ENCODE measurements at places on chromosomes 7 and 10. TPM values are rescaled to one million over a fixed set of nuclear protein-coding genes. Genes with fewer than 3 reads are reported as not detected.

GRCh38 chr7:15580604-15581351 lies 19.0 kb upstream of the AGMO start:
- H3K4me1 ChIP-seq, result no peaks in the 10 kb centered on the region
- H3K27ac ChIP-seq, result no peak overlapping the region
- no peaks in the 10 kb centered on the region for H3K36me3 ChIP-seq

GRCh38 chr7:36749282-36749960 lies 25.1 kb upstream of the AOAH start:
- no peaks in the 10 kb centered on the region for H3K27me3 ChIP-seq
- no peak for DNase-seq
- no peaks in the 10 kb centered on the region for H3K4me1 ChIP-seq
- H3K4me3 ChIP-seq, result no peak overlapping the region
- no peak overlapping the region for H3K27ac ChIP-seq

DNA sequence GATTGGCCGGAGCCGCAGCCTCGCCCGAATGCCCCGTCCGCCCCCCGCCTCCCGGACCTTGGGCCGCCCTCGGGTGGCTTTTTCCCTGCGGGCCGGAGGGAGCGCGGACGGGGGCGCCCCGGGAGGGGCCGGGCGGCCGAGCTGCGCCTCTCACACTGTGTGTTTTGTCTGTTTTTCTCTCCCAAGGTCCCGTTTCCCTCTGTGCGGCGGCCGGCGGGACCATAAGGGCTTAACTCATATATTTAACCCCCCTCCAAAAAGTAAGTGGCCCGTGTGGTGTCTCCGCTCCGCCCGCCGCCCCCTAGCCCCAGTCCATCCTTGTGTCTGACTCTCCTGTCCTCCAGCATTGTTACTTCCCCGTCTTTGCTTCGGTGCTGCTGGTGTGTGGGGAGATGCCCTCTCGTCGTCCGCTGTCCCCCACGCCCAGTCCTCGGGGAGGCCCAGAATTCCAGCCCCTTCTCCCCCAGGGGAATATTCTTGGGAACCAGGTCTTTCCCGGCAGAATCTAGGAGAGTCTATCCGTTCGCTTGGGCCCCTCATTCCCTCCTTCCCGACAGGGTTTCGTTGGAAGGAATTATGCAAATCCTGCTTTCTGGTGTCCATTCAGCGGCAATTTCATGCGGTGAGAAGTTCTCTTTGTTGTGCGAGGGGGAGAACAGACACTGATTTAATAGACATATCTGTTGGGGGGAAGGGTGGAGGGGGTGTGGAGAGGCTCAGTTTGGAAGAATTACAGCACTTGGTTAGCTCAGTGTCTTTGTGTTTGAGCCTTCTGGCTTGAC lies 1.3 kb downstream of the LCOR start:
- H3K4me3 ChIP-seq, result peak overlapping the region; percentile 58
- H3K36me3 ChIP-seq, result no peaks in the 10 kb centered on the region
- peak overlapping the region; percentile 46 for H3K27ac ChIP-seq
- peaks cover 46% of the 10 kb centered on the region for H3K4me1 ChIP-seq
- DNase-seq, result peak; percentile 14

GRCh38 chr7:40641701-40642100 lies 506.9 kb downstream of the SUGCT start:
- no peaks in the 10 kb centered on the region for H3K4me1 ChIP-seq
- no peaks in the 10 kb centered on the region for H3K36me3 ChIP-seq
- no peak for DNase-seq
- no peaks in the 10 kb centered on the region for H3K27me3 ChIP-seq
- no peak overlapping the region for H3K4me3 ChIP-seq

The CBX3 gene
- 293 TPM for total RNA-seq

- H3K4me3 ChIP-seq, result no peak overlapping the region
- H3K27ac ChIP-seq, result no peak overlapping the region
- no peaks in the 10 kb centered on the region for H3K4me1 ChIP-seq
- no peak for DNase-seq
- H3K27me3 ChIP-seq, result no peaks in the 10 kb centered on the region
These were observed 232.2 kb upstream of the NPSR1 start for GRCh38 chr7:34425631-34426384.

DNA sequence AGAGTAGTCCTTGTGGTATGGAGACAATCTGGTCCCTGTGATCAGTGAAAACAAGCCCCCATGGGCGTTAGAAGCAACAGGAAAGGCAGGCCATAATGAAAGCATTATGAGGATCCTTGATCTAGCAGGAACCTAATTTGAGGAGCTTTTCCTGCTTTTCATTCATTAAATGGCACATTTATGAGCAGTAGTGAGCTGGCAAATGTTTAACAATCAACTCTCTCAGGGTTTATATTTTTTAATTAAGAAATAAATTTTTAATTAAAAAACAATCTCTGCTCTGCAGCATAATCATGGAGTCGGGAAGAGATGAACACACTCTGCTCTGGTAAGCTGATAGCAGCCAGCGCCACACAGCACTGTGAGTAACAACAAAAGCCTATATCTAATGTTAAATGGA lies 11.3 kb upstream of the NEBL start:
- no peaks in the 10 kb centered on the region for H3K27me3 ChIP-seq
- H3K27ac ChIP-seq, result no peak overlapping the region
- DNase-seq, result no peak
- no peaks in the 10 kb centered on the region for H3K4me1 ChIP-seq

DNA sequence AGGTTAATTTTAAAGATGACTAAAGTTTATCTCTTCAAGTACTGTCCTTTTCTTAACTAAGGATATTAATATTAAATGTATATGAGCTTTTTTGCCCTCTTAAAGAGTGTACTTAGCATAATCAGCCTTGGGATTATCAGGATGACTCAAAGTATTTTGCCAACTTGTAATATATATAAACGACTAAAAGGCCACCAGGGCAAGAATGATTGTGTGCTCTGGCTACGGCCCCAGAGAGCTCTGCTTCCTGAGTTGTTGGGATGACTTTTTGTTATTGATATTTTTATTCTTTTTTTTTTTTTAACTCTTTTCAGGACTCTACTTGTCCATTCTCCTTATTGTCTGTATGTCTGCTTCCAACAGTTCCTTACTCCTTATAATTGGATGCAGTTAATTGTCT lies 14.8 kb upstream of the CHRM2 start:
- H3K4me1 ChIP-seq, result no peaks in the 10 kb centered on the region
- H3K27ac ChIP-seq, result no peak overlapping the region
- H3K36me3 ChIP-seq, result no peaks in the 10 kb centered on the region
- DNase-seq, result no peak
- H3K27me3 ChIP-seq, result no peaks in the 10 kb centered on the region
- H3K4me3 ChIP-seq, result no peak overlapping the region

DNA sequence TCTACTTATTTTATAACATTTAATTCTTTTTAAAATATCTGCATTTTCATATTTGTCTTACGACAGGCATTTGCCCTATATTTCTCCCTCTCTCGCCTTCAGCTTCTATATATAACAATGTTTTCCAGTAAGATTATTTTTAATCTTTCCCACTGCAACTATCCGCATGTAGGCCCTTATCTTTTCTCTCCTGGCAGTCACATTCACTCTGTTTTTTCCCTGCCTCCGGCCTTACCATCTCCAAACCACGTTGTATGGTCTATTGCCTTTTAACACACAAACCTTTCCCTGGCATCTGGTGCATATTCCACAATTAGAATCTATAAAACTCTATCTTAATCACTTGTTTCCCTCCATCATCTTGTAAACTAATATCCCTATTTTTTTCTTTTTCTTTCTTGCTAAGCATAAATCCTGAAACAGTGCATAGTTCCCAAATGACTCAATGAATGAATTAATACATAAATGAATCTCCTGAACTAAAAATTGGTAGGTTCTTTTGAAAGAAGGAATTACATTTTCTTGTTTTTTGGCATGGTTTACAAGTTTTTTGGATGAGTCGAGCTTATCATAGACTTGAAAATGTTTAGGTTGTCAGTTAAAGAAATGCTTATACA lies 173.2 kb downstream of the SEMA3A start:
- no peak overlapping the region for H3K4me3 ChIP-seq
- no peak overlapping the region for H3K27ac ChIP-seq
- no peak for DNase-seq
- H3K4me1 ChIP-seq, result no peaks in the 10 kb centered on the region
- no peaks in the 10 kb centered on the region for H3K27me3 ChIP-seq

DNA sequence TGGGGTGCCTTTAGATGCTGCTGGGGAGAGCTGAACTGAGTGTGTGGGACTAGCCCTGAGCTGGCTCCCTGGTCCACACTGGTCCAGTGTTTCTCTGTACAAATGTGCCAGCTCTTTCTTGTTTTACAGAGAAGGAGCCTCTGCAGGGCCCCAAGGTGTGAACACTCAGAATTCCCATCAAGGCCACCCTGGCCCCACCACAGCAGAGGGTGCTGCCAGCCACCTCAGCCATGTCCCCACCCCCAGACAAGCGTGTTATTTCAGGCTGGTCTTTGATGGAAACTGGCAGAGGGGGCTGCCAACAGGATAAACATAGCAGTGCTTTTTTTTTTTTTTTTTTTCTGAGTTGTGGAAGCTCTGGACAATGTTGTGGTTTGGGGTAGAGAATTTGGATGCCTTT lies 68.5 kb upstream of the LRRC18 start:
- DNase-seq, result no peak
- no peaks in the 10 kb centered on the region for H3K27me3 ChIP-seq

GRCh38 chr10:92082583-92083280 lies 159.2 kb downstream of the BTAF1 start:
- H3K27ac ChIP-seq, result no peak overlapping the region
- no peak overlapping the region for H3K4me3 ChIP-seq
- DNase-seq, result no peak

The NOD1 gene
- 8.8 TPM for total RNA-seq

DNA sequence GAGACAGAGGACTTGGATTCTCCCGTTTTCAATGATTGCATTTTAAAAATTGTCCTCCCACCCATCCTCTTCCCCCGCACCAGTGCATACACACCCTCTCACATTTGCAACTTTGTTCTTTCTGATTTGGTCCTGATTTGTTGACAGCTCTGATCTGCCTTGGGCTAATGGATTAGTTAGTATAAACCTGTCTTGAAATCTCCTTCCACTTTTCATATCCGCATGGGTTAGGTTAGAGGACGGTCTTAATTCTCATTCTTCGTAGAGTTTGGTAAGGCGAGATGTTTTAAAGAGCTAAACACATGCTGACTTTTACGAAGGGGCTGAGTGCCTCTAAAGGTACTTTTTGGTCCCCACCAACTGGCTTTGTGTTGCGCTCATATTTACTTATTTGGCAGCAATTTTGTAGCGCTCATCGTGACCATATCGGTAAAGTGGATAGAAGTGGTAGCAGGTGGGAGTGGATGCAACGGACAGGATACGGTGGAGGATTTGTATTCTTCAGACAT lies 1.1 kb downstream of the AHR start:
- H3K27me3 ChIP-seq, result no peaks in the 10 kb centered on the region
- H3K27ac ChIP-seq, result peak overlapping the region; percentile 75
- H3K36me3 ChIP-seq, result no peaks in the 10 kb centered on the region
- peak overlapping the region; percentile 75 for H3K4me3 ChIP-seq

The MKX gene
- total RNA-seq, result 0.20 TPM

The ACTL6B gene
- not detected for total RNA-seq

GRCh38 chr10:52988923-52989322 lies 216.3 kb upstream of the MBL2 start:
- H3K27ac ChIP-seq, result no peak overlapping the region
- no peak overlapping the region for H3K4me3 ChIP-seq
- no peaks in the 10 kb centered on the region for H3K27me3 ChIP-seq
- no peaks in the 10 kb centered on the region for H3K4me1 ChIP-seq
- no peak for DNase-seq

The ANXA8L1 gene
- not detected for total RNA-seq

- H3K36me3 ChIP-seq, result peaks cover 8% of the 10 kb centered on the region
- H3K4me3 ChIP-seq, result peak overlapping the region; percentile 10
- H3K27me3 ChIP-seq, result no peaks in the 10 kb centered on the region
- peaks cover 71% of the 10 kb centered on the region for H3K4me1 ChIP-seq
- H3K27ac ChIP-seq, result no peak overlapping the region
These were observed 66.4 kb downstream of the HK1 start for GRCh38 chr10:69344591-69345252.

The LIPM gene
- total RNA-seq, result not detected

The COMTD1 gene
- 43.9 TPM for total RNA-seq

The AKR1C4 gene
- not detected for total RNA-seq

- H3K36me3 ChIP-seq, result no peaks in the 10 kb centered on the region
- H3K27ac ChIP-seq, result no peak overlapping the region
- no peak overlapping the region for H3K4me3 ChIP-seq
- no peak for DNase-seq
- no peaks in the 10 kb centered on the region for H3K4me1 ChIP-seq
These were observed 421.7 kb downstream of the ATRNL1 start for GRCh38 chr10:115514895-115515294.

- H3K27ac ChIP-seq, result no peak overlapping the region
- no peak for DNase-seq
- H3K4me1 ChIP-seq, result no peaks in the 10 kb centered on the region
These were observed 53.7 kb upstream of the ZNF273 start for GRCh38 chr7:64849250-64849923.

DNA sequence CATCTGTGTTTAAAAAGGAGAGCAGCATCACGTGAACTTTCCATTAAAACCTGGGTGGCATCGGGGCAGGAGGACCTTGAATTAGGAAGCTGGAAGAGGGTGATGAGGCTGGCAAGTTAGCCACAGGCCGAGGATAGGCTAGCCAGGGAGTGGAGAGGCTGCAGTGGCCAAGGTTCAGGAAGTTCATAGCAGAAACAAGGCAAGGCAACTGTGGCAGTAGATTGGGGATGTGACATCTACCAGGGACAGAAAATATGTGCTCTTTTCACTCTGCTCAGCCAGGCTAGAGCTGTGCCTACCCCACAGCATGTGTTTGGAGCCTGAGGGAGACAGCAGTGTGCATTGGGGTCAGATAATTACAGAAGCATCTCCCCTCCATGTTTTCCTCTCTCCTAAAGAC lies 2.2 kb upstream of the INPP5F start:
- no peak overlapping the region for H3K4me3 ChIP-seq
- H3K36me3 ChIP-seq, result no peaks in the 10 kb centered on the region
- no peaks in the 10 kb centered on the region for H3K27me3 ChIP-seq
- H3K4me1 ChIP-seq, result peaks cover 15% of the 10 kb centered on the region
- no peak overlapping the region for H3K27ac ChIP-seq
- no peak for DNase-seq

The HECW1 gene
- total RNA-seq, result not detected

Data from CD8-positive, alpha-beta memory T cell (primary cell).